Activated naive CD4-positive, alpha-beta T cell treated with Interleukin-2 at 50 U/mL for 16 hours (primary cell): ENCODE measurements at places on chromosomes 1 and 21.

DNA sequence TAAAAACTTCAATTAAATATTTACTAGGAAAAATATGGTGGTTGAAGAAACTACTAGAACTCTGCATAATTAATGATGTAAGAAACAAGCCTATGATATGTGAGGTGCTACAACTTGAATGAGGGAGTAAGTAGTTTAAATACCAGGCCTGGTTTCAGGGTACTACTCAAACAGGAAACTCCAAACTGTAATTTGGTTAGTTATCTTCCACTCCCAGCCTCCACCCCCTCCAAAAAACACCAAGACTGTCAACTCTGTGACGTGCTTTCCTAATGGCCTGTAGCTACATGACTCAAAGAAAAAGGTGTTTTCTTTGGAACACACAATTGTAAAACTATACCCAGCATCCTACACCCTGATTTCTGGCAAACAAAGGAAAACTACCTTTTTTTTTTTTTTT lies 55.9 kb upstream of the RCC1 start:
- peak; percentile 31 for DNase-seq

- no peak for DNase-seq
Observed at GRCh38 chr1:37725851-37726613, 33.7 kb downstream of the CDCA8 start.

DNA sequence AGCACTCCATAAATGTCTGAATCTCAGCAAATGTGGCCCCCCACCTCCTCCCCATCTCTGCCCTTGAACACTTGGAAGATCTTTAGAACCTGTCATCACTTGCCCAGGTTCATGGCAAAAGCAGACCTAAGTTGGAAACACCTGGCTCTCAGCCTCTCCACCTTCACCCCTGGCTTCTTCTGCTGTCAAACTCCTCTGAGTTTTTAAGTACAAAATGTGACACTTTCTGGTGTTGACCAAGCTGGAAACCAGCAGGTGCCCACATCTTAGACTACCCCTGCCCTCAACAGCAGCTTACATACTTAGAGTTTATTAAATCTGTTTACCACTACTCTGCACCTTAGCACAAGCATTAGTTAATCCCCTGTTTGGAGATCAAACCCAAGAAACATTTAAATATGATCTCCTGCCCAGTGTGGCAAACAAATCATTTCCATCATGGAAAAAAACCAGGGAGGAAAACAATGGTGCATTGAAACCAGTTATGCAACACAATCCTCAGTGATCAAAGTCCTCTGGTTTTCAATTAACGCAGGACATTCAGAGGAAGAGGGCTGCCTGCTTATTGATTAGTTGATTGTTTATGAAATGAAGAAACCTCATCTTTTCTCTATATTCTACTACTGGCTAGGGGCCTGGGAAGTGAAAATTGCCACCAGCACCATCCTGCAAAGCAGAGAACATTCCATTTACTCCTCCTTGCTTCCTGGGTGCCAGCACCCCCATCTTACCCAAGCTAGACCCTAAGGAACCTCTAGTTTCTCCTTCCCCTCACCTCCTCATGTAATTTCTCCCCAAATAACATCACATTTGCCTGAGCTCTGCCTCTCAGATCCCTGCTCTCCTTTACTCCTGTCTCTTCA lies 139.4 kb upstream of the RAB4A start:
- no peak for DNase-seq

DNA sequence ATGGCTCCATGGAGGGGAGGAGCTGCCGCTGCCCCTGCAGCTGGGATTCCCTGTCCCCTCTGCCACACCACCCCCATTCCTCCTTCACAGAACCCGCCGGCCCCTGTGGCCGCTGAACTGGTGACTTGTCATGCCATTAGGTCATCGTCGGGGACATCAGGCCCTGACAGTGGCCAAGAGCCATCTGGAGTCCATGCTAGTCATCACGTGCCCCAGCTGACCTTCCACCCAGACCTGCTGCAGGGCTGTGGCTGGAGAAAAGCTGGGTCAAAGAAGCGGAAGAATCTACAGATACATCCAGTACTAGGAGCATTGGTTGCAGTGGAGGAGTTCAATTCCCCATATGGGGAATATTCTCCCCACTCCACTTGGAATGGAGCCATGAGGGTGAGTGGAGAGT lies 78.1 kb downstream of the KCNJ15 start:
- no peak for DNase-seq

DNA sequence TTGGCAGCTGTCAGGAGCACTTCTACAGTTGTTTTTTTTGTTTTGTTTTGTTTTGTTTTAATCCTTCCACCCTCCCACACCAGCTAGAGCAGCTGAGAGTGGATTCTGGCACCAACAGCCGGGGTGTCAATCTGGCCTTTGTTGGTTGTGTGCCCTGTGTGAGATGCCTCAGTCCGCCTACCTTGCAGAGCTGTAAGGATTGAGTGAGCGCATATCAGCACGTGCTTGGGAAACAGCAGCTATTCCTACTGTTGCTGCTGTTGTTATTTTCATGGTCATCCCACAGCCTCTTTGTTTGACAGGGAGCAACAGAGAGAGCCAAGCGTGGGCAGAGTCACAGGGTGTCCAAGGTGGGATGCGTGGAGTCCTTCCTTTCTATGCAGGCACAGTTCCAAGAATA lies 50.4 kb downstream of the PGBD5 start:
- no peak for DNase-seq

GRCh38 chr1:109399326-109399957 lies 1.7 kb upstream of the SORT1 start:
- DNase-seq = no peak

DNA sequence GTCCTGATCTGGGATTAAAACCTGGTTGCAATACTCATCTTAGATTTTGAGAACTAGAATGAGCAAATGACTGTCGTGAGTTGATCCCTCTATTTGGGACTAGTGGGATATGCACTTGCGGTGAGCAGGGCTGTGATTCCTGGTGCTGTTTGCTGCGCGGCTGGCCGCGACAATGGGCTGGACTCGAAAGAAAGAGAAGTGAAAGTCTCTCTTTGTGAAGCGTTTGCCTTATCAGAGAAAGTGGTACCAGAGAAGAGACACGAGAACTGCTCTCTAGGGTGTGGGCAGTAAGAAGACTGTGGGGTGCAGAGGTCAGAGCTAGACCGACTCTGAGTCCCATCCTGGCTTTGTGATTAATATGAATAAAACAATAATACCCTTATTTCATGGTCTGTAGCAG lies 8.6 kb downstream of the ST6GALNAC3 start:
- DNase-seq = no peak

- no peak for DNase-seq
Observed at GRCh38 chr1:168970926-168971659, 135.4 kb upstream of the ATP1B1 start.

- DNase-seq = no peak
Observed at GRCh38 chr1:226985839-226986463, 45.9 kb downstream of the COQ8A start.

DNA sequence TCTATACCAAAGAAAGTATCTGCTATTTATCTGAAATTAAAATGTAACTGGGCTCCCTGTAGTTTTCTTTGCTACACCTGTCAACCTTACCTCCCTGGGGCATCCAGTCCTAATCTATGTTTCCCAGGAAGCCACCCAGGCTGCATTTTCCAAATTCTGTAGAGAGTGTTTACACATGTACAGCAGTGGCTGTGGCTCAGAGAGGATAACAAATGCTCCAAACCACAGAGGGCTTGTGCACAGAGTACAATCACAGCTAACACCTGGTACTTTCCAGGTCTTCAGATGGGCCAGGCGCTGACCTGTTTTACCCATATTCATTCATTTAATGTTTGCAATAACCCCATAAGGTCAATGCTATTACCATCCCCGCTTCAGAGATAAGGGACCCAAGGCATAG lies 146.5 kb upstream of the TNR start:
- DNase-seq = no peak

DNA sequence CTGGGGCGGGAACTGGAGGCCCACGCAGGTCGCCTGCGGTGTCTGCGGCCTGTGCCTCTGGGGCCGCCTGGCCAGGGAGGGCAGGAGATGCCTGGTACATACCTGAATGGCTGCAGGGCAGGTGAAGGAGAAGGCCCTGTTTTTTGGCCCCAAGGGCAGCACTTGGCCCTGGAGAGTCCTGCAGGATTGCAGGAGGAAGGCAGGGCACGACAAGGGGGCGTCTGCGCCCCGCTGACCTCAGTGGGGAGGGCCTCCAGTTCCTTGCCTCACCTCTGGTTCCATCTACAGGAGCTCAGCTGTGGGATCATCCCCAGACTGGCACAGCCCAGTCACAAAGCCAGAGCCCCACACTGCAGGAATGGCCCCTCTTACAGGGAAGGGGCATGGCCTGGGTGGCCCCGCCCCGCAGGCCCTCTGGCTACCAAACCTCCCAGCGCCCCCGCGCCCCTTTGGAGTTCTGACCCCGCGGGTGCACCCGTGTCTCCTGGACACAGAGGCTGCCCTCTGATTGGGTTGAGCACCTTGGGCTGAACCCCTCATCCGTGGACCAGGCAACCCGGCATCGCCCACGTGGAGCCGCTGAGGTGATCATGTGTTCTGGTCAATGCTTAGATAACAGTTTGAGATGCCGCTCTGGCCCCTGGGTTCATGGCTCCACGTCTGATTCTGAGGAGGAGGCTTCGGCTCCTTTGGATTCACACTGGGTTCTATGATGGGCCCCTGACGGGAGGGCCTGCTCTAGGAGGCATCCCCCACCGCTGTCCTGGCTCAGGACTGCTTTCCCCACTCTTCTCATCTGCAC lies 1.3 kb upstream of the PEX10 start:
- peak; percentile 17 for DNase-seq

GRCh38 chr1:147717706-147718097 lies 42.7 kb downstream of the GJA5 start:
- DNase-seq = no peak

- DNase-seq = no peak
Observed at GRCh38 chr1:63329621-63330330, 7.4 kb downstream of the FOXD3 start.

GRCh38 chr1:94676686-94677085 lies 135.1 kb upstream of the F3 start:
- DNase-seq = no peak

DNA sequence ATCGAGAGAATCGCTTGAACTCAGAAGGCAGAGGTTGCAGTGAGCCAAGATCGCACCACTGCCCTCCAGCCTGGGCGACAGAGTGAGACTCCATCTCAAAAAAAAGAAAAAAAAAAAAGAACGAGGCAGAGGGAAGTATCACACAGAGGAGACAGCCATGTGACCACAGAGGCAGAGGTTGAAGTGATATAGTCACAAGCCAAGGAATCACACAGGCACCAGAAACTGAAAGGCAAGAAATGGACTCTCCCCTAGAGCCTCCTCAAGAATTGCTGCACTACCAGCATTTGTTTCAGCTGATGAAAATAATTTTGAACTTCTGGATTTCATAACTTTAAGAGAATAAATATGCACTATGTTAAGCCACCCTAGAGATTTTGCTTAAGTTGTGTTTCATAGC lies 459.6 kb downstream of the PTPRC start:
- DNase-seq = no peak

- DNase-seq = no peak
Observed at GRCh38 chr1:66787641-66788040, 13.4 kb downstream of the INSL5 start.

DNA sequence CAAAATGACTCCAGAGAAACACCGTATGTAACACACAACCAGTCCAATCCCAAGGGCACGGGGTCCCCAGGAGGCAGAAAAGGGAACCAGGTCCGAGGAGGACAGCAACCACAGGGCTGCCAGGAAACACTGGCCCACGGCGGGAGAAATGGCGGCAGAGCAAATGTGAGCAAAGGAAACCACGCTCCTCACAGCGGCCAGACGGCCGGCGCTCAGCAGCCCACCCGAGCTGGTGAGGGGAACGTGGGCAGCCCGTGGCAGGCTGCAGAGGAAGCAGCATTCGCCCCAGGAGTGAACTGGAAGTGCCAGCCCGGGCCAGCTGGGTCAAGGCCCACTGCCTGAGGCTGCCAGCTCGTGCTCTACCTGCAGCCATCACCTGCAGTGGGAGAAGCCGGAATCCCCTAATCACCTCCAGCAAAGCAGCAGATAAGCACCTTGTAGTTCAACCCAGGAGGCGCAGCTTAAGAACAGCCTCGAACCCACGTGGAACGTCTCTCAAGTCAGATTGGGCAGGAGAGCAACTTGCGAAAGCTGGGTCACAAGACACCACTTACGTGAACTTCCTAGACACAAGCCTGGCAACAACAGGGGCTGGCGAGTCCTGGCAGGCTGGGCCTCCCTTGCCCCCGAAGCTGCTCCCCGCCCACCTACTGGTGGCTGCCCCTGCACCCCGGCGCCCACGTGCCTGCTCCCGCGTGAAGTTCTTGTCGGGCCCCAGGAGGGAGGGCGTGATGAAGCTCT lies 6.7 kb downstream of the SLC19A1 start:
- no peak for DNase-seq
